ENCODE measurements at places on chromosomes 16 and 17. TPM values are rescaled to one million over a fixed set of nuclear protein-coding genes. Genes with fewer than 3 reads are reported as not detected.
A peak's percentile ranks its signal among the peaks of the same experiment; 100 is the strongest.

GRCh38 chr16:69859105-69859989, 91.8 kb upstream of the CLEC18A start:
- DNase-seq = no peak

- DNase-seq = no peak
Measured at GRCh38 chr16:86384263-86384649, 126.1 kb upstream of the FOXF1 start.

DNA sequence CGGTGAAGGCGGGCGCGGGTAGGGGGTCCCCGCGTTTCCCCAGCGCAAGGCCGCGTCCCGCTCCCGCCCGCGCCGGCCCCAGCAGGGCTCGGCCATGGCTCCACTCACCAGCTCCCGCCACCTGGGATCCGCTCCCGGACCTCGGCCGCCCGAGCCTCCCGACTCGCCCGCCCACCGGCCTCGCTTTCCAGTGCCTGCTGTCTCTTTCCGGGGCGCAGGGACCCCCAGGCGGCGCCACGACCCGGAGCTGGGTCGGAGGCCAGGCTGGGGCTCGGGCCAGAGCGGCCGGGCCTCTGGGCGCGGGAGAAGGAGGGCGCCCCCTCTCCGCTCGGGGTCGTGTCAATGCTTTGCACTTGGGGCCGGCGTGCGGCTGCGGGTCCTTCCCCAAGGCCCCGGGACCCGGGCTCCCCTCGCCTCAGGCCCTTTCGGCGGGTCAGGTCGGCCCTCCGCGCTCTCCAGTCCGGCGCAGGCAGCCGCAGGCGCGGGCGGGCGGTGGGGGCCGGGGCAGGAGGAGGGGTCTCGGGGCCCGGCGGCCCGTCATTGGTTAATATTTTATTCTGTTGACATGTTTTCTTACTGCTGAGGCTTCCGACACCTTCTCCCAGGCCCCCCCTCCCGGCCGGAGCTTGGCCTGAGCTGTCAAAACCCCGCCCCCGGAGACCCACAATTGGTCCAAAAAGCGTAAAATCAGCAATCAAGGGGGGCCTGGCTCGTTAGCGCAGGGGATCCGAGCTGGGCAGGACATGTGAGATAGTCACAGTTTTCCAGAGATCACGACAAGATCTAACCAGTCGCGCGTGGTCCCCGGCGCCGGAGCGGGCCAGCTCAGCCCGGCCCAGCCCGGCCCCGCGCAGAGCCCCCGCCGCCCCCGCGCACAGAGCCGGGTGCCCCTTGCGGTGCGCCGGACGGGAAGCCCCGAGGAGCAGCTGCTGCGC, at the start of gene TBX2:
Gene TBX2, plus strand, starts transcription at position 713 of the 935 bp plus-strand sequence. CDS start 334 bp downstream, outside the sequence.
- peak; percentile 74 for DNase-seq

DNA sequence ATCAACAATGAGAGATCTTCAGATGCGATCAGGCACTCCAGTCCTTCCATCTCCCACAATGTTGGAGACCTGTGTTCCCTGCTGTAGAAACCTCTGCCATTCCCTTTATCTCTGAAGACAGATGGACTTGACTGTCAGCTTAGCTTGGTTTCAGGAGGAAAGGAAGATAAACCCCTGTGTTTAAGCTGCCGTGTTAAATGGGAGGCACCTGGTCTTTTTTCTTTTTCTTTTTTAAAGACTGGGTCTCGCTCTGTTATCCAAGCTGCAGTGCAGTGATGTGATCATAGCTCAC, 63.1 kb downstream of the USP22 start:
- no peak for DNase-seq

Gene ATP1B2
- 6.7 TPM for total RNA-seq

DNA sequence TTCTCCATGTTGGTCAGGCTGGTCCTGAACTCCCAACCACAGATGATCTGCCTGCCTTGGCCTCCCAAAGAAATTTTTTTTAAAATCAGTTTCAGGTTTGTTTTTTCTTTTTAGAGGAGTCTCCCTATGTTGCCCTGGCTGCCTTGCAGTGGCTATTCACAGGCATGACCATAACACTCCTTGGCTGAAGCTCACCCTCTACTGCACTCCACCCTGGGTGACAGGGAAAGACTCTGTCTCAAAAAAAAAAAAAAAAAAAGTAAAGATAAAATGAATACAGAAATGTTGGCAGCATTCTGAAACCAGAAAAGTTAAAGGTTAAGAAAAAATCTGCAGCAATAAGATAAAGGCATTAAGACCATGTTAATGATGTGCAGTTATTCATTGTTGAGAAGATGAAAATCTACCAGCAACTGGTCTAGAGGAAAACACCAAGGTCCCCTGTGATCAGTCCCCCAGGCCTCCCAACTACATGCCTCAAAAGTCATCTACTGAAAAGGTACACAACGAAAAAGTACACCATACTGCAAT, 15.1 kb downstream of the YWHAE start:
- no peak for DNase-seq

Gene NXN
- total RNA-seq = 16.5 TPM

DNA sequence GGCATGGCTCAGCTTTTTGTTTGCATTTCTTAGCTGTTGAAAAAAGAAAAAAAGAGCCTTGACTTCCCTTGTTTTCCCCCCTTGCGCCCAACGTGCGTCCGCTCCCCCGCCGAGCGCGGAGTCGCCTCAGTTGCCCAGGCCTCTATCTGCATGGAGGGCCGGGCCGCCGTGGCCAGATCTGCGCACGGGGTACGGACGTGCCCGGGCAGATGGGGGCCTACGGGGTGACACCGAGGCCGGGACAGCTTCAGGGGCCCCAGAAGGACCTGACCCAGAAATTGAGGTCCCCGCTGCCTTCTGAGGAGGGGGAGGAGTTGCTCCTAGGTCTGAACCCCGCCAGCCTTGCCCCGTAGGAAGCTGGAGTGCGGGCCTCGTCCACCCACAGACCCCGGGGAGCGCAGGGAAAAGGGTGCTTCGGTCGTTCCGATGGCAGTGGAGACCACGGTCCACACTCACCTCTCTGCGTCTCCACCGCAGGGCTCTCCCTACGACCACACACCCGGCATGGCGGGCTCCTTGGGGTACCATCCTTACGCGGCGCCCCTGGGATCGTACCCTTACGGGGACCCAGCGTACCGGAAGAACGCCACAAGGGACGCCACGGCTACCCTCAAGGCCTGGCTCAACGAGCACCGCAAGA, 1.5 kb downstream of the IRX5 start:
- DNase-seq = no peak

Gene TMEM204
- total RNA-seq = 47.1 TPM

GRCh38 chr17:4341616-4341977, 24.9 kb downstream of the UBE2G1 start:
- no peak for DNase-seq

GRCh38 chr16:88613911-88614817, 24.2 kb upstream of the IL17C start:
- DNase-seq = no peak

- DNase-seq = no peak
Measured at GRCh38 chr17:13749891-13750235, 148.1 kb upstream of the HS3ST3A1 start.

GRCh38 chr17:7894866-7895265, 6.3 kb downstream of the CHD3 start:
- DNase-seq = no peak

GRCh38 chr16:15983898-15984297, 34.5 kb downstream of the ABCC1 start:
- no peak for DNase-seq

Gene KRT14
- 0.79 TPM for total RNA-seq

GRCh38 chr16:48366165-48367093, 18.8 kb downstream of the SIAH1 start:
- no peak for DNase-seq

GRCh38 chr16:87541872-87542234, 49.0 kb upstream of the ZCCHC14 start:
- DNase-seq = no peak

Gene MMP2
- 40.3 TPM for total RNA-seq

- DNase-seq = no peak
Measured at GRCh38 chr16:11876306-11876705, 25.0 kb upstream of the RSL1D1 start.

DNA sequence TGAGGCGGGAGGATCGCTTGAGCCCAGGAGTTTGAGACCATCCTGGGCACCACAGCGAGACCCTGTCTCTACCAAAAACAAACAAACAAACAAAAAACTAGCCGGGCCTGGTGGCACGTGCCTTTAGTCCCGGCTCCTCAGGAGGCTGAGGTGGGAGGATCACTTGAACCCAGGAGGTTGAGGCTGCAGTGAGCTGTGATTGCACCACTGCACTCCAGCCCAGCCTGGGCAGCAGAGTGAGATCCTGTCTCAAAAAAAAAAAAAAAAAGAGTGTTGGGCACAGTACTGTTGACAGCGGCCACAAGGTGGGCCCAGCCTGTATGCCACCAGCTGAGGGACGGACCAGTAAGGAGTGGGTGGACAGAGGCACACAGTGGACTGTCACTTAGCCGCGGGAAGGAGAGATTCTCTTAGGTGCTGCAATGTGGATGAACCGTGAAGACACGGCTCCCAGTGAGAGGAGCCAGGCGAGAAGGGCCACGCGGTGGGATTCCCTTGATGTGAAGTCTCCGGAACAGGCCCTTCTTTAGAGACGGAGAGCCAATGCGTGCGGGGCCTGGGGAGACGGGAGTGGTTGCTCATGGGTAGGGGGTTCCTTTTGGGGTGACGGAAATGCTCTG, 31.1 kb downstream of the GSE1 start:
- no peak for DNase-seq

DNA sequence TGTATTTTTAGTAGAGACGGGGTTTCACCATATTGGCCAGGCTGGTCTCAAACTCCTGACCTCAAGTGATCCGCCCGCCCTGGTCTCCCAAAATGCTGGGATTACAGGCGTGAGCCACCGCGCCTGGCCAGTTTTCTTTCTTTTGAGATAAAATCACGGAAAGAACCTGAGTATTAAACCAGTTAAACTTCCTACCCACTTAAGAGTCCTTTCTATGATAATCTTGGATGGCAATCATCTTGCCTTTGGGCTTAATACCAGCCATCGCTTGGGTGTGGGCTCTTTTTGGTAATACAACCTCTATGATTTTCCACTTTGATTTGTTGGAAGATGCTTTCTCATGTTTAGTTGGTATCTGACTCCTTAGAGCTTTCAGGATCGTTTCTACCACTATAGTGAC, 24.0 kb downstream of the PITPNC1 start:
- DNase-seq = no peak

Gene KRTAP17-1
- not detected for total RNA-seq

Gene PRR35
- not detected for total RNA-seq

Gene TOM1L1
- 5.3 TPM for total RNA-seq

Gene PPL
- total RNA-seq = not detected

DNA sequence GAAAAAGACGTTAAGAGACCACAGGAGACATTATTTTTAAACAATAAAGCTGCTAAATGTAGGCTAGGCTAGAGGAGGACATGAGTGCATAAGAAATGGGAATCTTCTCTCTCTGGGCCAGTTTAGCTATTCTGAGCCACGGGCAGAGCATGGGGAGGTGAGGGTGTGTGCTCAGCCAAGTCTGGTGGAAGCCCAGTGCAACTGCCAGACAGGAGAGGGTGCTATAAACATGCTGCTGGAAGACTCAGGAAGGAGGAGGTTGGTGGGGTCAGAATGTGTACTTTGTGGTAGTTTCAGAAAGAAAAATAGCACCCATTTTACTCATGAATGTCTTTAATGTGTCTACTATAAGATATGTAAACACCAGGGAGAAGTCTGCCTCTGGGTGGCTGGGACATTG, 5.9 kb upstream of the SDK2 start:
- DNase-seq = no peak

Gene AATK
- 10.9 TPM for total RNA-seq

DNA sequence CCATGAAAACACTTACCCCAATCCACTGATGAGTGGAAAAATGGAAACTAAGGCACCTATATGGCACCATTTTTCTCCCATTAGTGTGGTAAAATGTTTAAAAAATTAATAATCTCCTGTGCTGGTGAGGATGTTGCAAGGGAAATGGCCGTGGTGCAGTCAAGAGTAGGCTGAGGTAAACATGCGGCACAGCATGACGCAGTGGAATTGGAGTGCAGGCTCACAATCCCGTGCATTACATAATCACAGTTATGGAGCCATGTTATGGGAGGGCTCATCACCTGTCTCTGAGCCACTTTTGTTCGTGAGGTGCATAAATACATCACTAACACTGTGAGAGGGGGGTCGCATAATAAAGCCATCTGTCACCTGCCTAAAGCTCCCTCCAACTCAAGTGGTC, 164.4 kb upstream of the XYLT1 start:
- DNase-seq = no peak

DNA sequence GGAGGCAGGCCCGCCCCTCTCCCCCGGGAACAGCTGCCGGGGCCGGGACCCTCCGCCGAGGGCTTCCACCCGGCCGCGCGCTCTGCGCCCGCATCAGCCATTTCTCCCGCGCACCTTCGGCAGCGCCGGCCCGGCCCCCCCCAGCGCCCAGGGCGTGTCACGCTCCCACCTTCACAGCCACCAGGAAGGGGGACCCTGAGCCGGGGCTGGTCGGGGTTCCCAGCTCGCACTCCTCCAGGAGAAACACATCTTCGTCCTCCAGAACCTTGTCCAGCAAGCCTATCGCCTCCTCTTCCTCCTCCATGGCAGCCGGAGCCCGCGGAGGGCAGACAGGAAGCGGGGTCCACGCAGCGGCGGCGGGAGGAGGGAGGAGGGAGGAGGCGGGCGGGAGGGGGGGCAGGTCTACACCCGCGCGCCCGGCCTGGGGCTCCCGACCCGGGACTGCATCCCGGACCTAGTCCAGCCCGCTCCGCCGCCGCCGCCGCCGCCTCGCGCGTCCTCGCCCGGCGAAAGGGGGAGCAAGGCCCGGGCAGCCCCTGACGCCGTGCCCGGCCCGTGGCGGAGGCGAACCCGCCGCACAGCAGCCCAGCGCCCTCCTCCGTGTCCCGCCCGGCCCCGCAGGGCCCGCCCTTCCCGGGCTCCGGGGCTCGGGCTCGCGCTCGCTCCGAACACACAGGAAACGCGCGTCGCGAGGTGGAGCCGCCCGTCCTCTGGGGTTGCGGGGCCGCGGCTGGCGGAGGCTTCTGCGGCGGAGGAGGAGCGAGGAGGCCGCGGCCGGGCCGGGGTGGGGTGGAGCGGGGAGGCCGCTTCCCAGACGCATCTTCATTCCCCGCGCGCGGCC, 70.8 kb downstream of the ABR start:
- peak; percentile 94 for DNase-seq

DNA sequence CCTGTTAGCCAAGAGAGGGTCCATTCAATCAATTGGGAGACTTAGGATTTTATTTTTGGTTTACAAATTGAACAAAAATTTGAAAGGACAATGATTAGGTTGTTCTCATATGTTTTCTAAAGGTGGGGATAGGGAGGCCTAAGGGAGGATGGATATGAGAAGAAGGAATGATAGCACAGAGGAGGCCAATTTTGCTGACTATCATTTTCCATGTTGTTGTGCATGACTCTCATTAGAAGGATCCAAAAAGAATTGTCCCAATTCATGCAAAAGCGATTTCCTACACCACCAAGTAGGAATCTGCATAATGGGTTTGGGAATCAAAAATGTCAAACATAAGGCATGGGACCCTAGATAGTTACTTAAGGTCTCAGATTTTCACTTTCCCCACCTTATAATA, 524.8 kb downstream of the KIF2B start:
- DNase-seq = no peak

GRCh38 chr17:5354310-5354709, 65.2 kb downstream of the NUP88 start:
- DNase-seq = no peak

DNA sequence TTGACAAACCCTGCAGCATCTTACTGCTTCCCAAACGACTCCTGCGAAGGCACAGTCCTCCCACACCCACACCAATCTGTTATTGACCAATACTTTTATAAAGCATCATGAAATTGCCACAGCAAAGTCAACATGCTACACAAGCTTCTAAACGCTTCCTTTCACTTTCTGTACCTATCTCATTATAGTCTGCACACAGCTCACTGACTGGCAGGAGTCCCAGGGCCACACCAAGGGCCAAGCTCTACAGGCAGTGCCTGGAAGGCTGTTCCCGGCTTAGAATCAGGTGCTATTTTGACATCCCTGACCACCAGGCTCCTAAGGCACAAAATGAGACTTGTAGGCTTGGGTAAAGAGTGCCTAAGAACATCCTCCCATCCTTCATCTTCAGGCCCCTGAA, 39.5 kb downstream of the USP7 start:
- DNase-seq = no peak
